ENCODE measurements at places on chromosomes 6 and 20.

- DNase-seq = no peak
Measured at GRCh38 chr6:13278991-13279390, 49.3 kb downstream of the TBC1D7 start.

GRCh38 chr20:51244466-51244865 is 221.6 kb upstream of the KCNG1 start:
- DNase-seq = no peak

DNA sequence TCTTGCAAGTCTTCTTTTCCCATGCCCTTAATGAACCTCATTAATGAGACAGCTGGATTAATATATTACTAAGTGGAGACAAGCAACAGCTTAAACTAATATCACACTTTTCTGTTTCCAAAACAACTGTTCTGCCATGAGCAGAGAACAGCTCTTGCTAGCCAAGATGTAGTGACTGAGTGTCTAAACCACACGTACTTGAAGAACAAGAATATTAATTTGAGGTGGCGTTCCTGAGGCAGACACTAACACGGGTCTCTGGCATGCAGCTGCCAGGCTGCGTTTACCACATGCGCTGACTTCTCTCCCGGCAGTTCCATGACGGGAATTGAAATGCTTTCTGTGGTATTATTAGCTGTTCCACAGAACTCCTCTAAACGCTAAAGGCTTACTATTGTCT is 80.6 kb downstream of the FNDC1 start:
- no peak for DNase-seq

GRCh38 chr6:142760152-142760551 is 184.8 kb downstream of the HIVEP2 start:
- DNase-seq = no peak

- no peak for DNase-seq
Measured at GRCh38 chr6:15969236-15969778, 159.6 kb upstream of the MYLIP start.

DNA sequence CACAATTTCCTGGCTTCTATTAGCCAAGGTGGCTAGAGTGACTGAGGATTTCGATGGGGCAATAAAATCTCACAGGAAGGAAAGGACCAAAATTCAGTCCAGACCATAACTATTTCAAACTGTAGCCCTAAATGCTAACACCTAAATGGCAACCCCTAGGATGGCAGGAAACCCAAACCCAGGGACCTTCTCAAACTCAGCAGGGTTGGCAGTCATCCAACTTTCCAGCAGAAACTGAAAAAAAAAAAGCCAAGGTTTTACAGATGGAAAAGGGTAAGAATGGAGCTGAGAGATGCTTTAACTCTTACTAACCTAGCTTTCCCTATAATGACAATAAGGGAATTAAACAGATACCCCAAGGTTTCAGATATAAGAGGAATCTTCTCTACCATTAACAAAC is 10.5 kb downstream of the IBTK start:
- DNase-seq = no peak

DNA sequence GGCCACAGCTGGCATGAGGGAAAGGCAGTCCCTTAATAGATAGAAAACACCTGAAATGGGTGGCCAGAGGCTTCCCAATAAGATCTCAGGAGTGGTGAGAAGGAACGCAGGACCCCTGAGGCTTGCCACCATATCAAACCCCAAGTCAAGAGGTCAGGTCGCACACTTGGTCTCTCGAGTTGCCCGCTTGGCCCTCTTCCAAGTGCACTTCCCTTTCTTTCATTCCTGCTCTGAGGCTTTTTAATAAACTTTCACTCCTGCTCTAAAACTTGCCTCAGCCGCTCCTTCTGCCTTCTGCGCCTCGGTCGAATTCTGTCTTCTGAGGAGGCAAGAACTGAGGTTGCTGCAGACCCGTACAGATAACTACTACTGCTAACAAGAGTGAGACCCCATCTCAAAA is 64.2 kb downstream of the SLC2A10 start:
- DNase-seq = no peak

GRCh38 chr6:32825966-32826365 is 9.2 kb upstream of the HLA-DOB start:
- no peak for DNase-seq
